ENCODE measurements at places on chromosomes 5 and 9. TPM values are rescaled to one million over a fixed set of nuclear protein-coding genes. Genes with fewer than 3 reads are reported as not detected.
A peak's percentile ranks its signal among the peaks of the same experiment; 100 is the strongest.

DNA sequence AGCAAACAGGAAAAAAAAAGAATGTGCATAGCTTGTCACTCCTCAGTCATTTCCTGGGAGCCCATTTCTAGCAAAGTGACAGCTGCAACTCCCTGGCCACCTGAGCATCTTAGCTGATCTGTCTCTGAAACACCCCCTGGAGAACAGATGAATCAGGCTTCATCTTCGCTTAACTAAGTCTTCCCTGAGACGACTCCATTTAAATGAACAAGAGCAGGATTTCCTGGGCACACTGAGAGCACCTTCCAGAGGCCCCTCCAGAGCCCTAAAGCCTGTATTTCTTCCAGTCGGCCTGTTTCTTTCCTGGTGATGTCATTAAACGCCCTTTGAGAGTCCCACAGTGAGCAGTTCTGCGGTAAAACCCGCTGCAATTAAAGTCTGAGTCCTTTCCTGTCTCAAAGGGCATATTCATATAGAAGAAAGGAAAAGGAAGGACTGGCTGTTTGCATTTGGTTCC is 13.9 kb downstream of the TGFBI start:
- no peak for DNase-seq

The NR3C1 gene
- 50.2 TPM for total RNA-seq

GRCh38 chr9:80797831-80798688 is 891.3 kb downstream of the TLE1 start:
- no peak for DNase-seq

The ADAMTS19 gene
- total RNA-seq = 2.1 TPM

The SH3PXD2B gene
- total RNA-seq = 8.4 TPM

The IL4 gene
- not detected for total RNA-seq

DNA sequence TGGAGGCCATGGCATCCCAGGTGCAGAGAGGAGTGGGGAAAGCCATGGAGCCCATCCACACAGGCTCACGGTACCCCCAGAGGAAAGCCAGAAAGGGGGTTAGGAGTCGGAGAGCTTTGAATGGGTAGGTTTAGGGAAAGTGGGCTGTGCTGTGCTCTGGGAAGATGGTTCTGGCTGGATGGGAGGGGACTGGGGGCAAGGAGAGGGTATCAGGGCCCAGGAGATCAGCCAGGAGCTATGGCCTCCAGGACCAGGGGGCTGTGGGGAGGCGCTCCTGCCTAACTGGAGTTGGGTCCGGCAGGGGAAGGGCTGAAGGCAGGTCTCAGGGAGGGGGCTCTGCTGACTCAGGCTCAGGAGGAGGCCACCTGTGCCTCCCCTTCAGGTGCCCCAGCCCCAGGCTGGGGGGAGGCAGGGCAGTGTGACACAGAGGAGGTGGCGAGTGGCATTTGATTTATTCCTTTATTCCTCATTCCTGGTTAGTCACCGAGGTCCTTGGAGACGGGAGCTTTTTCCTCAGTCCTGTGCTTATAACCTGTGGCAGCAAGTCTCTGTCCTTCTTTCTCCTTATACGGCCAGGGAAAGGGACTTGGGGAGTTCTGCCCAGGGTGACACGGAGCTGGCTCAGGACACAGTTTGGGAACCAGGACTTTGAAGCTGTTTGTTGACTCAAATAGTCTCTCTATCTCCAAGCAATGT is 60.8 kb downstream of the TSTD2 start:
- no peak for DNase-seq

The SLC25A2 gene
- 0.37 TPM for total RNA-seq

GRCh38 chr9:112207451-112207850 is 32.4 kb upstream of the SUSD1 start:
- DNase-seq = no peak

DNA sequence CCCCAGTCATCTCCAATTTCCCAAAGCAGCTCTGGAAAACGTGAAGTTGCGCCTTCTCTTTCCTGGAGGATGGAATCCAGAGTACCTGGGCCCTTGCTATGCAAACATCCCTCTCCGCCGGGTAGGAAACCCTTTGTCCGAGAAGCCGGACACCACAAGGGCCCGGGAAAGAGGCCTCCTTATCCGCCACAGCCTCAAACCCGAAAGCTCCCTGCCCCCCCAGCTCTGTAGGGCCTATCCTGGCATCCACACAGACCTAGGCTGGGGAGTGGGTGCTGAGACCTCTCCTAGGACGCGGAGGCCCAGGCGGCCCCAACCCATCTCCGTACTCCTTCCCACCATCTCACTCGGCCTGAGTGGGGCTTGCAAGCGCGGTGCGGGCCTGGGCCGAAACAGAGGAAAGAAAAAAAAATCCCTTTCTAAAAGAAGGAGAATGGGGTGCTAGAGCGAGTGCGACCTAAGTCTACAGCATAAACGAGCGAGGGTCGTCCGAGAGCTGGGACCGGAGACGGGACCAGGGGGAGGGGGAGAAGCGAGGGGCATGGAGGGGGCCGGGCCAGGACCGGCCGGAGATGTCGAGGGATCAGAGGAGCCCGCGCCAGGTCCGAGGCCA is 624 bp downstream of the FBXW11 start:
- DNase-seq = peak; percentile 61

The GPRIN1 gene
- 0.62 TPM for total RNA-seq

GRCh38 chr5:157269165-157269671 is 3.3 kb downstream of the CYFIP2 start:
- DNase-seq = no peak

The SHISAL2B gene
- total RNA-seq = not detected

GRCh38 chr9:86200599-86201162 is 58.8 kb downstream of the C9orf153 start:
- no peak for DNase-seq

DNA sequence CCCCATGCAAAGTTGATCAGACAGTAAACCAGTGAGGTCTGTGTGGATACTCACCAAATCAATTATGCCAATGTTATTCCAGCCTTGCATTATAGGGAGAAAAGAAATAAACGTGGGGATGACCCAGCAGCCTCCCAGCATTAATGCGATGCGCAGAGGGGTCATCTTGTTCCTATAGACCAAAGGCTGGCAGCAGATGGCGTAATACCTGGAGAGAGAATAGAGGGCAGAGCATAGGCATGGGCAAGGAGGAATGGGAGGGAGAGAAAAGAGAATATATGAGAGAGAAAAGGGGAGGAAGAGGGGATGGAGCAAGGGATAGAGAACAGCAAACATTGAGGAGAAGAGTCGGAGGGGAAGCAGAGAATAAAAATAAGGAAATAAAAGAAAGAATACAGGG is 131.2 kb downstream of the HTR4 start:
- DNase-seq = no peak

DNA sequence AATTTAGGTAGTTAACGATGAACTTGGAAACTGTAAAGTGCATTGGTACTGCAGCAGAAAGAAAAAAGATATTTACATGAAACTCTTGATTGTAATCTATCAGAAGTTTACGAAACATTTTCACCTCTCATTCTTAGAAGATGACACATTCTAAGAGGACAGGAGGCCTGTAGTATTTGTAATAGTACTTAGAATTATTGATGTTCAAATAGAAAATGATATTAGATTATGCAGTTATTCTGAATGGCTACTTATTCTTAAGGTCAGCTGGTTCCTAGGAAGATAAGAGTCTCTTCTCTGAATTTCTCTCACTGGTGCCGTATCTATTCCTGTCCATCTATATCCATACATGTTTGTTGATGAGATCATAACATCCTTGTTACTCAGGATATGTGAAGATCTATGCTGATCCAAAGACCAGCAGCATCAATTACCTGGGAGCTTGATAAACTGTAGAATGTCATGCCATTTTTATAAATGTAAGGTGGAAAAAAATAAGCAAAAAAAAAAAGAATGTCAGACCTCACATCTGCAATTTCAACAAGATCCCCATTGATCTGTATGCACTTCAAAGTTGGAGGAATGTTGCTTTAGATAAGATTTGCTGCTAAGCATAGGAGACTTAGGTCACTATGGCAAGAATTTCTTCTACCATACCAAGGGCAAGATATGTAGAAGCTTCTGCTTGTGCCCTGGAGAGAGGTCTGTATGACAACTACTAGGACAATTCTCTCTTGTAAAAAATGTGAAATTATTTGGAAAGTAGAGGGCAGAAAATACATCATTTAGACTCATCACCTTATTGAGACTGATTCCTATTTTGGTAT is 42.4 kb upstream of the RICTOR start:
- DNase-seq = no peak

DNA sequence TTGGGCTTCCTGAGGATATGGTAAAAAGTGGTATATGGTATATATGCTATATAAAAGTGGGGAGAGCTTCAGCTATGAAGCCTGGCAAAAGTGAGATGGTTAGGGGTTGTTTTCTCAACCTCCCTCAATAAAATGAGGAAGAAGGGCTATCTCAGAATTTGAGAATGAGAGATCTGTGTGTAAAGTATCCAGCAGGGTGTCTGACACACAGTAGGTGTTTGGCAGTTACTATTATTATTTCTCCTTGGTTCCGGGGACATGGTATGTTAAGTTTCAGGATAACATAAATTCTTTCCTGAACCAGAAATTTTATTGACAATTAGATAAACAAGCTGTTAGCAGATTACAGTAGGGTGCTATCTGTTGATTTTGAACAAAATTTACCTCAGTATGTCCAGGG is 94.1 kb downstream of the DENND1A start:
- no peak for DNase-seq

DNA sequence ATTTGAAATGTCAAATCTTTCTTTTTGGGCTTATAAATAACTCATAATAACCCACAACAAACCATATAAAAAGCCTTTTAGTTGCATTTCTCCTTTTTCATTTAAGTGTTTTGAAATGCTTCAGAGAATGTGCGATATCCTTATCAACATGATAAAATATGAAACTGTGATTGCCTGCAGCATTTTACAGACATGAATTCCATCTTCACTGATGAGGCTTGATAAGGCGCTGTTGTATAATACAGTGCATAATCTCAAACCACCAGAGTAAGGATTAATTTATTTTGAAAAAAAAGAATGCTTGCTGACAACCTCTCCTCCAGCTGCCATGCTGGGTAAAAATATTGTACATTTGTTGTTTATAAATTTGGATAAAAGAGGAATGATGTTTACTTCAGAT is 216.8 kb downstream of the PBX3 start:
- DNase-seq = no peak

The TAF1L gene
- not detected for total RNA-seq

- no peak for DNase-seq
Observed at GRCh38 chr9:95463148-95464060, 53.4 kb downstream of the PTCH1 start.

- no peak for DNase-seq
Observed at GRCh38 chr5:115543365-115544042, 1.1 kb downstream of the FEM1C start.

DNA sequence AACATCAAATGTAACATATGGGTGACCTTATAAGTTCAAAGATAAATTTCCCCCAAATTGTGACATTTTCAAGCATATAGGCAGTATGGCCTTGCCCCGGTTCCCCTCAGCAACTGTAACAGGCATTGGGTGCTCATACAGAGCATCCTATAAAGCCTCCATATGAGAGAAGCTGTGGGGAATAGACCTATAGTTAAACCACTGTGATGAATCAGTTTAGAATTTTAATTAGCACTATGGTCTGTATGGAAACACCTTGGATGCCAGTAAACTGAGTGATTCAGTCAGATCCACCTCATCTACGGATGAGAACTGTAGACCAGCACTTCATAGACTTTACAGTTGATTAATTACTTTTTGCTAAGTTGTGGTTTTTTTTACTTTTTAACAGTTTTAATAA is 79.4 kb downstream of the ERCC6L2 start:
- no peak for DNase-seq

DNA sequence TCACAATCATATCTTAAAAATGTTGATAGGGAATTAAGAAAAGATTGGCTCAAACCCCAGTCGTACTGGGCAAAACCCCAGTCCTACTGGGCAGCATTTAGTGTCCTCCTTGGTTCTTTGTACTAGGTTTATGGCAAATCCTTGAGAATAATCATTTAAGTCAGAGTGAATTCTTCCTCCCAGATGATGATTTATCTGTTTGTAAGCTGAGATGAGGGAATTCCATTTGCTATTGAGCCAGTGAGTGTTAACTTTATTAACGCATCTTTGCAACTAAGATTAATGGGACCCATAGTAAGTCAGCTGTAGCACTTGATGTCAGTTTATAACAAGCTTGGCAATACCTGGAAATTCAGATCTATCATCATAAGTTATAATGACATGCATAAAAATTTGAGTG is 821.8 kb upstream of the DMAC1 start:
- no peak for DNase-seq

DNA sequence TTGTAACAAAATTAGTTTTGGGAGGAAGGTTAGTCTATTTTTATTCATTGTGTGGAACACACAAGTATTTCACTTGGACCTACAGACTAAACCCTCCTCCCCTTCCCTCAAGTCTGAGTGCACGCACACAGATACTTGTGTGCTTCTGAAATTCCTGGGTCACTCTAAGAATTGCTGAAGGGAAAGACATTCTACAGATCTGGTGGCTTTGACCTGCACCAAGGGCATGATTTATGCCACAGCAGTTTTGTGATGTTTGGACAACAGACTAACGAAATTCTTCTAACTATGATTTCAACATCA is 150.5 kb downstream of the ARL15 start:
- no peak for DNase-seq

DNA sequence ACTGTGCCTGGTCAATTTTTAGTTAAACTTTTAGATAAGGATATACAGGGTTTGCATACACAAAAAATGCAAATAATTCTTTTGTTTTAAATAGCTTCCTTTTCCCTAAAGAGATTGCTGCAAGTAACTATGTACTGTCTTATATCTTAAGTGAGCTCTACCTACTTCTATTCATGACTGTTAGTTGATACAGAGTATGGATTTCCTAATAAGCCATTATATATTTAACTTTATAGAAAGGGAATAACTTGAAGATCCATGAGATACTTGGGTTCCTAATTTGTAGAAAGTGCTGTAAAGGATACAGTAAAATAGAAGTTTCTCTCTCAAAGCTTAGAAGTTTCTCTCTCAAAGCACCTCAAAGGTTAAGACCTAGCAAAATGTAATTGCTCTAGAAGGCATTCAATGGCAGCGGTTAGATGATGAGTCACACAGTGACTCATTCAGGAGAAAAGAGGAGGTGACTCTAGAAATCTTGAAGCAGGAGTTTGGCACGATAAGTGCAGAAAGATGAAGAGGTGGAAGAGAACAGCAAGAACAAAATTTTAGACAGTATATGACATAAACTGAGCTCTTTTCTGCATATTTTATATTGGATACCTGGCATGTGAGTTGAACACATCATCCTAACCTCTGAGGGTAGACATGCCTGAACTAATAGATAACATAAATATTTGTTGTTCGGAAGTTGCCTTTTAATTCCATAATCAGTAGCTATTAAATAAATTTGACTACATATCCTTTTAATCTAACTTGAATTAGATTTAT is 5.5 kb upstream of the DNAJC21 start:
- DNase-seq = no peak

The FPGS gene
- 40.0 TPM for total RNA-seq

GRCh38 chr9:4305065-4305985 is 5.5 kb upstream of the GLIS3 start:
- no peak for DNase-seq

GRCh38 chr9:103319979-103320378 is 324.8 kb downstream of the CYLC2 start:
- no peak for DNase-seq

The ENTPD2 gene
- total RNA-seq = 1.2 TPM

- no peak for DNase-seq
Observed at GRCh38 chr5:142683116-142683515, 2.8 kb downstream of the FGF1 start.
